ENCODE measurements at places on chromosomes 5 and 9.
A peak's percentile ranks its signal among the peaks of the same experiment; 100 is the strongest.

DNA sequence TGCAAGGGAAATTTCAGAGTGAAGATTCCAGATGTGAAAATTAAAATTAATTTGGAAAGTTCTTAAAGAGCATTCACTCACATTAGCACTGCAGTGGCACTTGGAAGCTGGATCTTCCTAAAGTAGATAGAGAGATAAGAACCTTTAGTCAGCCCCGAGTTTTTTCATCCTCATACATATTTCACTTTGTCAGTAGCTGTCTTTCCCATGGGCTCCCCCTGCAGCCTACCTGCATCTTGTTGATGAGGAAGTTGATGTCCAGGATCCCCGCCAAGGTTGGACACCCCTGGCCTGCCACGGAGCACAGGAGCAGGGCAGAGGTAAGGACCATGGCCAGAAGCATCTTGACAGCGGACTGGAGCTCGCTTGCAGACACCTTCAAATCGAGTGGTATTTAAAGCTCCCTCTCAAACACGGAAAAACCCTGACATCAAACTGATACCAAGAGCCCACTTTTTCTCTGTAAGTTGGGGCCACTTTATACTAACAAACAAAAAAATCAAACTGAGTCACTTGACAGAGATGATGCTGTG is at the start of gene IL9:
Gene IL9 (minus strand): TSS at position 368 of the 533 bp plus-strand sequence. CDS start 25 bp downstream, at position 343.
- DNase-seq = no peak

- DNase-seq = no peak
These were observed 53.2 kb upstream of the TMEM171 start for GRCh38 chr5:73067213-73067612.

DNA sequence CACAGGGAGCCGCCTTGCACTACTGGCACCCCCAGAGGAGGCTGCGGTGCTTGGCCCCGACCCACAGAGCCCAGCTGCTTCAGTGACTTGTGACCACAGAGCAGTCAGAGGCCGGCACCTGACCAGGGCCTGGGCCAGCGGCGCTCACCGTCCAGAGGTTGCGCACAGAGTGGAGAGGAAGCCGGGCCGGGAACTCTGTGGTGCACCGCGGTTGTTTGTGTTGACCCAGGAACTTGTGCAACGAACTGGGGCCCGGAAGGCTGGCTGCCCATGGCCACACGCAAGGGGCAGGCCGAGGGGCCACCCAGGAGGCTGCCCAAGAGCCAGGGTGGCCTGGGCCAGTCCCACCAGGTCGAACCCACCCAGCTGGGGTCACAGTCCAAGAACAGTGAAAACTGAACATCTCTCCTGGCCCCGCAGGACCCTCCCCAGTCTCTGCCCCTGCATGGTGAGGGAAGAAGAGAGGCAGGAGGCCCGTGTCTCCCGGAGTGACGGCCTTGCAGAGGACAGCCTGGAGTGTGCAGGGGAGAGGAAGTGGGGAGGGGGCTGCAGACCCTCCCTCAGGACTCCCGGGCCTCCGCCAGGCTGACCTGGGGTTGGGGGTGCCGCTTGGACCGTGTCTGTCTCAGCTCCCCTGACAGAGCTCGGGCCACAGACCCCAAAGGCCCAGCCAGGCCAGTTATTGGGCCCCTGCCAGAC is 42.8 kb upstream of the EGFL7 start:
- no peak for DNase-seq

DNA sequence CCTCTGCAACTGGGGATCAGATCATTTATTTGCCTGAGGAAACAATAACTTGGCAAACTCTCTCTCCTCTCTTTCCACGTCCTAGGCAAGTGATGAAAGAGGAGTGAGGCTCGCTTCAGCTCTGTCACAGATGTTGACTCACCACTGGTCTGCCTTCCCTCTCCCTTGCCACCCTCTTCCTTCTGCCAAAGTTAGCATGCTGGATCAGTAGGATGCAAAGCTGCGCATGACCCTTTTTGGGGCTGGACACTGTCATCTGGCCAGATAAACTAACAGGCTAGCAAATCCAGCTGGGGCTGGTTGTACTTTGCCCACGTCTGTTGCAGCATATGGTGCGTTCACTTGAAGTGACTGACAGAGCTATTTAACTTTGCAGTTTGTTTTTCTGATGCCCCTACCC is 36.2 kb upstream of the SMARCA2 start:
- DNase-seq = no peak

- DNase-seq = no peak
These were observed 23.0 kb upstream of the ECM2 start for GRCh38 chr9:92558612-92559374.

GRCh38 chr5:10124287-10124686 is 125.4 kb downstream of the ATPSCKMT start:
- DNase-seq = no peak

- DNase-seq = no peak
These were observed 303.1 kb upstream of the PTGER4 start for GRCh38 chr5:40376566-40376965.

DNA sequence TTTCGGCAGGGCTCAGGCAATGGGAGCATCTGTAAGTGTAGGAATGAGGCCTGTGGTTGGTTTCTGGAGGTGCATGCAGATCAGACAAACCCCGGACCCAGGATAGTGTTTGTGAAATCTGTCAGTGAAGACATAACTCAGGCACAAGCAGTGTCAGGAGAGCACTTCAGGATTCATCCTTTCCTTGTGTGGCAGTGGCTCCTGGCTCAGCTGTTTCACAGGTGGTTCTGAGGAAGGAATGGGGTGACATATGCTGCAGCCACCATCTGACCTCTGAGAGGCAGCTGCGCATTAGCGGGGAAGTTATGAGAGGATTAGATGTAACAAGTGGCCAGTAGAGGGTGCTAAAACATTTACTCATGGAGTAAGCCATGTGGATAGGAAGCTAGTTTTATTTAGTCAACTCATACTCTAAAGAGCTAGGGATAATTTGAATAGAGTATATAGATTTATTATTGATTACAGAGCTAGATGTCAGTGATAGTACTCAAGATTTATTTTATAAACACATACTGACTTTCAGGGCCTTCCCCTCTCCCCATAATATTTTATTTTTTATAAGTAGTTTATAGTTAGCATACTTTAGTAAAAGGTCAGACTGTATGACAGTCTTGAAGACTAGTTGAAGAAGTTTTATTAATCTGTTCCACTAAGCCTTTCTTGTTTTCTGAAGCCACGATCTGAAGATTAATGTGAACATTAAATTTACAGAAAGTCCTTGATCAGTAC is 28.4 kb downstream of the NNT start:
- peak; percentile 4 for DNase-seq

DNA sequence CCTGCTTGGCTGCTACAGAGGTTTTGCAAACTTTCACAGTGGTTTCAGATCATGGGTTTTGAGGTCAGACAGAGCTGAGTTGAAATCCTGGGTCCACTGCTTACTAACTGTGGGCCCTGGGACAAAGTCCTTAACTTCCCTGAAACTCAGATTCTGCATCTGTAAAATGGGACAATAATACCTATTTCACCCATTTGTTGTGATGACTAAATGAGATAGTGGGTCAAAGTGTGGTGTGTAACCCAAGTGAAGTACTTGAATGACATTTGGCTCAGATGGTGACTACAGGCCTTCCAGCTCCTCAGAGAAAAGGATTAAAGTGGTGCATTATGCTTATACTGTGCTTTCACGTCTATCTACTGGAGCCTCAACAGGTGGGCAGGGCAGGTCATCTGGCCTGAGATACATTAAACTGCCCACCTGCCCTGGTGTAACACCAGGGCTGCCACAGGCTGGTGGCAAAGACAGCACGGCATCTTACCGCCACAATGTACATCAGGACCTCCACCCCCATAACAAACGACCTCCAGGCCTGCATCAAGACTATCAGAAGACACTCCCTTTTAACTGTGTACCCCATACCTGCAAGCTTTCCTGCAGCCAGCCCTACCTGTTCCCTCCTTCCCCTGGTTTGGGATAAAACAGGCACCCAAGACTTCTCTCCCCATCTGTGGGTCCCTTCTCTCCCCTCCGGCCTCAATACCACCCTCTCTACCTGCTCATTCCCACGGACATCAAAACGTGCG is 846 bp upstream of the TRAF1 start:
- no peak for DNase-seq

GRCh38 chr9:77953590-77953989 is 78.0 kb downstream of the GNAQ start:
- no peak for DNase-seq

DNA sequence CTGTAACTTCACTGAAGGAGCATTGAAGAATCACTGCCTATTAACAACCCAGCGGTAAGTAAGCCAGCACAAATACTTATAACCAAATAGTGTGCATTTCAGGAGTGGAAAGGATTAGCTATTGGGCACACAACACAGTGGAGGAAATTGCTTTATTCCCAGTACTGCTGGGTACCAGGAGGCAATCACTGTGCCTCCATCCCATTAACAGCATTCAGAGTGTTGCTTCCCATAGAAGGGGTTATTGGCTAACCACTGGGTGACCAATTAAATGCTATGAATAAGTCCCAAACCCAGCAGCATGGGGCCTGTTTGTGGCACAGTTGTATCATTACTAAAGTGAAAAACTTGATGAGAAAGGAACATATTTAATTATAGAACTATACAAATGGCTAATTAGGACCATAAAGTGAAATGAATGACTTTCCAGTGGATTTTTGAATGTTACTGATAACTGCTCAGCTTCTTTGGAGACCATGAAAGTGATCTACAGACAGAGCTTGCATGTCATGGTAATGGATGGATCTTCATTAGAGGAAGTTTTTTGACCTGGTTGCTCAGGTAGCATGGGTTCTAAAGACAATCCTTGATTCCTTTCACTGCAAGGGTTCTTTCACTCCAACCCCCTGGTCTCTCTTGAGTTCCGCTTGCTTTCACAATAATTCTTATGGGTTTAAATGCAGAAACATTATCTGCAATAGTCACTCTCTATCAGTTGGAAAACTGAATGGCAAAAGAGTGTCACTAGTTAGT is 413.3 kb upstream of the RORB start:
- no peak for DNase-seq

GRCh38 chr9:69190086-69190862 is 16.2 kb downstream of the TJP2 start:
- DNase-seq = no peak

DNA sequence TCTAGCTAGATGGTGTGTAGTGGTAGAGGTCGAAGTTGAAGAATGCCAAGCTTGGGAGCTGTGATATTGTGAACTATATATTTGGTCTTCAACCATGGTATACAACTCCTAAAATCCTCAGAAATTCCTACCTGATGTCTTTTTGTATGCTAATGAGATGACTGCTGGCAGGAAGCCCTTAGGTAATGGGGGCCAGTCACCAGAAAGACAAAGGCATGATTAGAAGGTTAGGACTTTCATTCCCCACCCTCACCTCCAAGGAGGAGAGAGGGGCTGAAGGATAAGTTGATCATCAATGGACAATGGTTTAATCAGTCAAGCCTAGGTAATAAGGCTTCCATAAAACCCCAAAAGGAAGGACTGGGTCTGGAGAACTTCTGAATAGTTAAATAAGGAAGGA is 285.7 kb upstream of the POU5F2 start:
- DNase-seq = no peak

DNA sequence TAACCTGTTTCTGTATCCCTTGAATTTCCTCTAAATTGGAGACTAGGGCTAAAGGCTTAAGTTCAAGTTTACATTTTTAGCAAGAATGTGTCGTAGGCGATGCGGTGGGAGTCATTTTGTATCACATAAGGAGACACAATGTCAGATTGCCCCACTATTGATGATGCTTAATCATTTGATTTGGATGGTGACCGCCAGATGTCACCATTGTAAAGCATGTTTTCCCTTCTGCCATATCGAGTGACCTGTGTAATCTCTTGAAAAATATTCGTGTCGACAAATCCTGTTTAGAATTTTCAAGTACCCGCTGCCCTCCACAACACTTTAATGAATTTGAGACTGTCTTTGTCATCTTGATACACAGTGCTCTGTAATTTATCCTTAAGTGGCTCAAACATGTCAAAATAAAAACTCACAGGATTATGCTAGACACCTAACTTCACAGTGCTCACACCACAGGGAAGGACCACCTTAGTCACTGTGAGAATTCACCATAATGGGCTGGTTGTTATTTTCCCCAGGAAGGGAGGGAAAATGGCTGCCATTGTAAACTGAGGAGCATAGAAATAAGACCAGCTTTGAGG is 34.5 kb upstream of the SLC46A2 start:
- no peak for DNase-seq

DNA sequence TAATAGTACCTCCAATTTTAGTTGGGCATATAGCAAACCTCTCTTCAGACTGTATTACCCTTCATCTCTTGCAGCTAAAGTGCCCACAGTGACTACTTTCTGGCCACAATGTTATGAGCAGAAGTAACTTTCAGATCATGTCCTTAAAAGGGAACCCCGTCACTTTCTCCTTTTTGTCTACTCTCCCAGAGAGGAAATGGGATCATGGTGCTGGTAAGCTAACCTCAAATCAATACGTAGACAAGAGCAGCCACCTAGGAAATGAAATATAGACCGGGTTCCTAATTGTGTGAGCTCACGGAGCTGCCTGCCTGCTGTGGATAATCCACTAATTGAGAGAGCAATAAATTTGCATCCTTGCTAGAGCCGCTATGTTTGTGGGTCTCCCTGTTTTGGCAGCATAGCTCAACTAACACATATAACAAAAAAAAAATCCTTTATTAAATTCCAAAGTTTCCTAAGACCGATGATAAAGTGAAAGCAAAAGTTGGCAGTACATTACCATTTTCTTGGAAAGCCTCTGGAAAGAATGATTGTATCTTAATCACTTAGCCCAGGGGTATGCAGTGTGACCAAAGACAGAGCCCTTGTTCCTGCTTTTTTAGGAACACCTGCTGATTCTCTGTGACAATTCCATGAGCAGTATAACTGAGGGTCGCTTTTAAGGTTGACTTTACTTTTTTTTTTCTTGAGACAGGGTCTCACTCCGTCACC is 5.6 kb upstream of the IL7R start:
- DNase-seq = no peak

GRCh38 chr9:68546596-68547390 is 6.1 kb upstream of the TMEM252 start:
- DNase-seq = peak; percentile 32

DNA sequence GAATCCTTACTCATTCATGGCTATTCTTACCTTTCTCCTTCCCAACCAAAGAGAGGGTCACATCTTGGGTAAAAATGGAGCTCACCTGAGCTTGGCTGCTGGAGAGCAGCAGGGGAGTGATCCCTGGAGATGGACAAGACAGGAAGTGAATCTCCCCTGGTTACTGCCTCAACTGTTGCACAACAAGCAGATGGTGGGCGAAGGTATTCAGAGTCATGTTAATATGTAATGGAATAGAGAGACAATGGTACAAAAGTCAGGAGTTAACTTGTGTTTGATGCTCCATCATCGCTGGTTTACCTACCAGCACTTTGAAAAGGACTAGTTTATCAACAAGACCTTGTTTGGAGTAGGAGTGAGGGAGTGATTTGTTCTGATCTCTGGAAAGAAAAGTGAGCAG is 13.0 kb upstream of the PLPP1 start:
- no peak for DNase-seq

DNA sequence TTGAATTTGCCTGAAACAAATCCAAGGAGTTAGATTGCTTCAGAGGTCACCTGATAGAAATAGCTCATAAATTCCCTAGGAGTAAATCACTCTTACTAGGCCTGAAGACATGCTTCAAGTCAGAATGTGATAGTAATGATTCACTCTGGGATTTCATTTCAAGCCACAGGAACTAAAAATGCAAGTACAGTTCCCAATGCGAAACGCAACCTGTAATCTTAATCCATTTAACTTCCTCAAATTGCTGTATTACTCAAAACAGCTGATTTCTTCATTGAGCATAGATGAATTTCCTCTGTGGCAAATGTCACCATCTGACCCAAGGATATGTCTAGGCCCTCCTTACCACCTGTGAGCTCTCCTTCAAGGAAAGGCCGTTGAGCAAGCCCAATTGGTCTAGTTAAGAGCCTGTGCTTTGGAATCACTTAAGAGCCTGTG is 32.1 kb upstream of the IL6ST start:
- DNase-seq = no peak

GRCh38 chr5:74166064-74166463 is 474.5 kb downstream of the ENC1 start:
- DNase-seq = no peak
